ENCODE measurements at places on chromosomes 12 and 14. TPM values are rescaled to one million over a fixed set of nuclear protein-coding genes. Genes with fewer than 3 reads are reported as not detected.

The LUM gene
- total RNA-seq: 202 TPM

The CLEC4C gene
- not detected for total RNA-seq

The KTN1 gene
- total RNA-seq: 168 TPM

The C1RL gene
- total RNA-seq: 50.2 TPM

The ACVRL1 gene
- total RNA-seq: 164 TPM

The RTL1 gene
- not detected for total RNA-seq

The C1S gene
- 827 TPM for total RNA-seq

The LYZ gene
- not detected for total RNA-seq

The GPR84 gene
- total RNA-seq: not detected

The AQP6 gene
- not detected for total RNA-seq

The TRHDE gene
- 42.5 TPM for total RNA-seq

The CMTM5 gene
- 0.44 TPM for total RNA-seq

The TEAD4 gene
- total RNA-seq: 5.7 TPM

The SDR9C7 gene
- 0.15 TPM for total RNA-seq

The MIP gene
- total RNA-seq: not detected

The NGB gene
- not detected for total RNA-seq

The VPS29 gene
- total RNA-seq: 55.1 TPM

The MAP1LC3B2 gene
- 0.87 TPM for total RNA-seq

The INHBC gene
- not detected for total RNA-seq

The OTX2 gene
- total RNA-seq: not detected

The PRH2 gene
- not detected for total RNA-seq

The GLTP gene
- 59.0 TPM for total RNA-seq

The CLEC4D gene
- total RNA-seq: not detected

The AMDHD1 gene
- total RNA-seq: 0.33 TPM

The PRB2 gene
- total RNA-seq: not detected

The SOAT2 gene
- not detected for total RNA-seq

The KRT85 gene
- not detected for total RNA-seq

The HOXC10 gene
- total RNA-seq: not detected

The TMPRSS12 gene
- total RNA-seq: not detected

The IL31 gene
- not detected for total RNA-seq

The OLR1 gene
- not detected for total RNA-seq

The ZC2HC1C gene
- total RNA-seq: 1.2 TPM

The PDZRN4 gene
- not detected for total RNA-seq

The FAM90A1 gene
- not detected for total RNA-seq

The SLC35F4 gene
- total RNA-seq: not detected

The AICDA gene
- total RNA-seq: not detected

The CCDC197 gene
- not detected for total RNA-seq

The MAPK1IP1L gene
- total RNA-seq: 26.2 TPM

The SELPLG gene
- 4.1 TPM for total RNA-seq

The WSCD2 gene
- total RNA-seq: not detected

The LHX5 gene
- total RNA-seq: not detected

The ITPK1 gene
- total RNA-seq: 11.7 TPM

The METTL17 gene
- 59.8 TPM for total RNA-seq

The SIRT4 gene
- total RNA-seq: 1.9 TPM

The RHEBL1 gene
- not detected for total RNA-seq

The A2M gene
- total RNA-seq: 42.7 TPM

The NUP37 gene
- 42.8 TPM for total RNA-seq

The TSPAN11 gene
- 1.0 TPM for total RNA-seq

The DYNC1H1 gene
- total RNA-seq: 725 TPM

The HOXC9 gene
- total RNA-seq: 0.15 TPM
